M059J (cell line): ENCODE measurements at places on chromosomes 5 and 9. TPM values are rescaled to one million over a fixed set of nuclear protein-coding genes. Genes with fewer than 3 reads are reported as not detected.

- no peak for DNase-seq
Observed at GRCh38 chr5:6446626-6447309, 1.9 kb upstream of the UBE2QL1 start.

DNA sequence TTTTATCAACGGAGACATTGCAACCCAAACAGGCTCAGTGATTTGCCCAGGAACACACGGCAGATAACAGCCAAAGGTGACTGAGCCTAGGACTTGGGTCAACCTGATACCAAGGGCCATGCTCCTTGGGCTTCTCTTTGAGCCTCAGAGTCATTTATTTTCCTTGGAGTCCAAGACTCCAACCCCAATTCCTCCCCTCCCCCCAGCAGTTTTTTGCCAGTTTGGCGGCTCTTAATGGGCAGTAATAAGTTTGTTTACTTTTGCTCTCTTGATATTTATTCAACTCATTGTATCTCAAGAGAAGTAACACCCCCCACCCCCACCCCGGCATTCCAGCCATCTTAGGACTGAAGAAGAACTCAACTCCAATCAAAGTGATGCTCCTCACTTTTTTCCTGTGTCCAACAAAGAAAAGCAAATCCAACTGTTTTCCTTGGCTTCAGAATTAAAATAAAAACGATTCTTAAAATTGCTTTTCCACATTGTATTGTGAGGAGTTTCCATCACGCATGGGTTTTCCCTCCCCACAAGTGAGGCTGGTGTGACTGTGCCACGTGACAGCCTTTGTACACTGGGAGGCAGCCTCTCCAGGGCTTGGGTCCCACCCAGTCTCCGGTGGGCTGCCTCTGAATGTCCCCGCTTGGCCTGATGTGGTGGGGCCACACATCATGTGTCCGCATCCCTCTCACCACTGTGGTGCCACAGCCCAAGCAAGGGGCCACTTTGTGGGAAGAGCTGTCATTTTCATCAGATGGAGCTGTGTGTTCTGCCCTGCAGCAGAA lies 9.1 kb downstream of the ANGPTL2 start:
- DNase-seq: no peak

GRCh38 chr9:95028853-95029219 lies 288.7 kb downstream of the FANCC start:
- DNase-seq: no peak

The PDE8B gene
- 0.07 and 0.39 TPM in 2 replicates for total RNA-seq
